ENCODE measurements at places on chromosomes 7 and 10. TPM values are rescaled to one million over a fixed set of nuclear protein-coding genes. Genes with fewer than 3 reads are reported as not detected.

The ZNF365 gene
- 4.0 TPM for total RNA-seq

The EBLN1 gene
- not detected for total RNA-seq

The PALD1 gene
- 0.38 TPM for total RNA-seq

The FAM180A gene
- total RNA-seq: not detected

The SP8 gene
- not detected for total RNA-seq

The ADRA2A gene
- 5.4 TPM for total RNA-seq

The ELN gene
- 0.39 TPM for total RNA-seq

The CLEC5A gene
- not detected for total RNA-seq

The STAMBPL1 gene
- total RNA-seq: 9.5 TPM

The PDK4 gene
- 6.5 TPM for total RNA-seq

DNA sequence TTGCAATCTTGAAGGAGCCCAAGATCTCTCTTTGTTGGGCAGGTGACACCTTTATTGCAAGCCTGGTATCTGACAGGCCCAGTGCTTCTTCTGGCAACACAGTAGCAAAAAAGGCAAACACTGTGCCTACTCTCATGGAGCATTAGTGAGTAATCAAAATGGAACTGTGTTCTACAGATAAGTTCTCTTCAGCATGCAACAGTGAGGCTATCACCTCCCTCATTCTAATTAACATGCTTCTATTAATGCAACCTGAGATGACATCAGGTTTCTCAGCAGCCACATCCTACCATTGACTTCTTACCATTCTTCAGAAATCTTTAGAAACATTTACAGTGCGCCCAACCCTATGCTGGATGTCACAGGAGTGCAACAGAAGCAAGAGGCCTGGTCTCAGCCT lies 77.9 kb upstream of the KCNMA1 start:
- no peak for DNase-seq

GRCh38 chr7:151868396-151869108 lies 8.4 kb downstream of the PRKAG2 start:
- DNase-seq: no peak

DNA sequence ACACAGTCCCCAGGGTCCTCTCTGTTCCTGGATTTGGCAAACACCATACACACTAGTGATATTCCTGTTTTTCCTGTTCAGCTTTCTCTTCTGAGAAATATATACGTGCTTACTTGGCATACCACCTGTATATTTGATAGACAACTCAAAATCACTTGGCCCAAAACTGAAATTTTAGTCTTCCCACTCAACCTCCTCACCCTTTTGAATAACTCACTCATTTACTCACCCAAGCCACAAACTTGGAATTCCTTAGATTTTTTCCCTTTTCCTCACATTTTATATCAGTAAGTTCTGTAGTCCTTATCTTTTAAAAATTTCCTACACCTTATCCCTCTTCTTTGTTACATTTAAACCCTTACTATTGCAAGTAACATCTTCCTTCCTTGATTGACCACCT lies 143.4 kb downstream of the PPP1R3A start:
- DNase-seq: no peak

DNA sequence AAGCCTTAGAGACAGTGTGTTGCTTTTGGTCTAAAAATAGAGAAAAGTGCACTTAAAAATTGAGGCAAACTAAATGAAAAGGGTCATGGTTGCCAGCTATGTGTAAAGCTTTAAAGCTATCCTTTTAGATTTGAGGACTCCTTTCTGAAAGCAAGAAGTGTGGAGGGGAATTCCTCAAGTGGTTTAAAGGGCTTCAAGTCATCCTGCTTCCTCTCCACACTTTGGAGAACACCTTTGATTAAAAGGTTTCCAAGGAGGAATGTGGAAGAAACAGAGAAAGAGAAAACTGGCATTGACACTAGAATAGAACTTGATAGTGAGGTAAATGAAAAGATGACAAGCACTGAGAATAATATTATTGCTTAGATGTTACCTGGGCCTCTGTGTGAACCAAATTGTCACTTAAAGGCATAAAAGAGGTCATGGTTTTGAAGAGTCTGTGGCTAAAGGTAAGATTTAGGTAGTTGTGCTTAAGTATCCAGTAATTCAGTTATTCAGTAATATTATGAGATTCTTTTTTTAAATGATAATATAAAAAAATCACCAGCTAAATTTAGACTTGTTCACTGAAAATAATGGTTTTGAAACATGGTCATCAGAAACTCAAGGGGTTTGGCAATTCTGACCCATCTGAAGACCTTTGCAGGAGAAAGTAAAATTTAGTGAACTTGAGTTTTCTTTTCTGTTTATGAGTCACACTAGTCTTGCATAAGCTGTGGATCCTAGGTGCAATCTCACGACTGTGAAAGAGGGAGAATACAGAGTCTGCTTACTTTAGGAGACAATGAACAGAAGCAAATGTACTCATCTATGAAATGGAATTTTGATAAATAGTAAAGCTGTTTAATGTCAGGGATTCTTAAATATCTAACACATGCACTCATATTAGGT lies 466.0 kb downstream of the KIF20B start:
- no peak for DNase-seq

DNA sequence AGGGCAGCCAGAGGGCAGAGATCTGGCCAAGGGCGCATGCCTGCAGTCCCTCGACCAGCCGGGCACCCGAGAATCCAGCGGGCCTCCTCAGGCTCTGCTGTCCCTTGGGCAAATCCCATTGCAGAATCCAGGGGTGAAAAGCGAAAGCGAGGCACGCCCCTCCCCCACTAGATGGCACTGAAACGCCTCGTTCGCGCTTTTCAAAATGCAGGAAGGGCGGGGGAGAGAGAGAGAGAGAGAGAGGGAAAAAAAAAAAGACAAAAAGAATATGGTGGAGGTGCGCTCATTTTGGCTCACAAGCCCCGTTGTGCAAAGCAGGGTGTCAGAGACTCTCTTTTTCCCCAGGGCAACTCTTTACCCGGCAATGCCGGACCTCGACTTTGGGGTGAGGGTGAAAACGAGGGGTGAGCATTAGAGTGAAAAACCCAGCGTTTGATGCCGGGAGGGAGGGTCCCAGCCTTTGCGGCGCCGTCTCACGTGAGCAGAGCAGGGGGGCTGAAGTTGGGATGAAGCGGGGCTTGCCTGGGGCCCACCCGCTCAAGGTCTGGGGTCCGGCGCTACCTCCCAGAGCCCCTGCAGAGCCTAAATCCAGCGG lies 2.5 kb upstream of the TMEM178B start:
- peak; percentile 43 for DNase-seq

- no peak for DNase-seq
Observed at GRCh38 chr7:138750901-138751464, 46.8 kb upstream of the TMEM213 start.

- peak; percentile 26 for DNase-seq
Observed at GRCh38 chr10:59177031-59177797, 771 bp downstream of the PHYHIPL start.

DNA sequence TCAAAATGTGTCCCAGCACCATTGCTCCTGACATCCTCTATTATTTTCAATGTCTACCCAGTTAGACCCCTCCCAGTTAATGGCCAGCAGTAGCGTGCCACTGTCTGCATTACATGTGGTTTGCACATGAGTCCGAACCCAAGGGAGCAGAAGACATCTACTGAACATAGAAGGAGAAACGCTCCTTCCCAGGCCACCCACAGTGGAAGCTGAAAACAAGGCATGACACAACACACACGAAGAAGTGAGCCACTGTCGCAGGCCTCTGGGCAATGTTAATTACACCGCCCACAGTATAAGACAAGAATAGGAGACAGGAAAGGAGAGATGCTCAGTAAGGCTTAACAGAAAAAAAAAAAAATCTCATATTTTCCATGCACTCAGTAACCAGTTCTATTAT lies 50.5 kb downstream of the MKX start:
- DNase-seq: no peak

DNA sequence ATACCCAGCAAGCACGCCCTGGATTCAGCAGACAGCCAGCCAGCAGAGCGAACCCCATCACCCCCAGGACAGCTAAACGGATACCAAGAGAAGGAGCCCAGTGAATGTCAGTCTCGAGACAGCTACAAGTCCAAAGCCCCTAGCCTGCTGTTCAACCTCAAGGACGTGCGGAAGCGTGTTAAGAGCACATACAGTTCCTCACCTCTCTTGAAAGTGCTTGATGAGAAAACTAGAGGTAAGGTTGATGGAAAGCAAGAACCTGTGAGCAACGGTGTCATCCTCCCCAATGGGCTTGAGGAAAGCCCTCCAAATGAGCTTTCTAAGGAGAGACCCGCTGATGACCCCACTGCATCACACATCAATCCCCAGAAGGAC lies 24.9 kb downstream of the C10orf71 start:
- no peak for DNase-seq

GRCh38 chr10:7407368-7408290 lies 3.2 kb downstream of the SFMBT2 start:
- no peak for DNase-seq

DNA sequence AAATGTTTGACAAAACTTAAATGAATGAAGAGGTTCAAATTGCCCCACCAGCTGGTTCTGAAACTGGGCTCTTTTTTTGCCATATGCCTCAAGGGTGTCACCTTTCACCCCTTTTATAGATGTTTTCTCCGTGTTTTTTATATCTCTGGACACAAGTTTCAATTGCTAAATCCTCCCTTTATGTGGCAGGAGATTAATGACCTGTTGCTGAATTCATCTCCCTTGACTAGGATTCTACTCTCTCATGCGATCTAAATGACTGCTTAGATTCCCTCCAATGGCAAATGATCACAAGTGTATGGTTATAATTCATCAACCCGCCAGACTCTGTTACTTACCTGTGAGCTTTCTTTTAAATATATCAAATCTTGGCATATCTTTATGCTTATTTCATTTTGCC lies 677.0 kb upstream of the POT1 start:
- no peak for DNase-seq

GRCh38 chr7:6384327-6384726 lies 63.4 kb downstream of the DAGLB start:
- DNase-seq: no peak

GRCh38 chr10:116809483-116810119 lies 39.7 kb upstream of the ENO4 start:
- peak; percentile 55 for DNase-seq

GRCh38 chr10:34139559-34139958 lies 675.5 kb downstream of the PARD3 start:
- DNase-seq: no peak

- no peak for DNase-seq
Observed at GRCh38 chr10:9296190-9296589, 1241.7 kb downstream of the GATA3 start.

DNA sequence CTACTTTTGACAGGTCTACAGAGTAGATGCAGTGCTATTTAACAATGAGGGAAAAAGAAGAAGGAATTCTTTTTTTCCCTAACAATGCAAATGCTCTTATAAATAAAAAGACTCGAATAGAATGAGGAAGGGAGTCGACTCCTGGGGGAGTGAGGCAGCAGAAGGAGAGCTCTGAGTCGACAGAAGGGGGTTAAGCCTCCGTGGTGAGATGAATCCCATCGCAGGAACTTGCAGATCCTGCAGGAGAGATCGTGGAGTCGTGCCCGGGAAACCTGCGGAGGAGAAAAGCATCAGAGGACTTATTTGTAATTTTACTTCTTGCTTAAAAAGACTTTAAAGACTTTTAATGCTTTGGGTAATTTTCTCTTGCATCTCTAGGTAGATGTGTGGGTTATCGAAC lies 17.4 kb downstream of the ITIH2 start:
- no peak for DNase-seq

- no peak for DNase-seq
Observed at GRCh38 chr7:7705318-7705717, 13.1 kb downstream of the RPA3 start.

- peak; percentile 68 for DNase-seq
Observed at GRCh38 chr7:156892081-156892800, 742 bp downstream of the LMBR1 start.

DNA sequence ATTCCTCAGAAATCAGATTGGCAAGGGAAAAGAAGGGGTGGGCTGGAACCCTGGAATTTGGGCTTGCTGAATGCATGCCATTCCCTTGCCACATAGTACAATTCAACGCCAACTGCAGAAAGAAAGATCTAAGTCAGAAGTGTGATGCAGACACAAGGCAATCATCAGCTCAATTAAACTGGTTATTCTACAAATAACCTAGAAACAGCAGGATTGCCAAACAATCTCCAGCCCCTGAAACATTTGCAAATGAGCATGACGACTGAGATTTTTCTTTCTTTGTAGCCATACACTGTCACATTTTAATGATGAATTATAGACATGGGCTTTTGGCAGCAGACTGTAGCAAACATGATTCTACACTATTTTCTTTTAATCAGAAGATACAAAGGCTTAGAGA lies 16.5 kb upstream of the CREB5 start:
- DNase-seq: no peak

DNA sequence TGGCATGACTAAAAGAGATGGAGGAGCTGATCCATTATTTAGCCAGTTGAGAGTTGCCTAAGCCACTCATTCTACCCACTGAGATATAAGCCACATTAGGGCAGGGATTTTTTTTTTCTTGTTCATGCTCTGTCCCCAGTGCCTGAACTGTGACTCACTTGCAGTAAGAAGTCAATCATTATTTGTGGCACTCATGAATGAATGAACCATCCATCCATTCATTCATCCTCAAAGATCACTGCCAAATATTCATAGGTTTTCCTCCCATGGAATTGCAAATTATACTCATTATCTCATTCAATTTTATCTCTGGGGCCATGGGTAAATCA lies 22.8 kb upstream of the ARID5B start:
- no peak for DNase-seq

Measured in Calu3 (cell line).